ENCODE measurements at places on chromosomes 2 and 18. TPM values are rescaled to one million over a fixed set of nuclear protein-coding genes. Genes with fewer than 3 reads are reported as not detected.

DNA sequence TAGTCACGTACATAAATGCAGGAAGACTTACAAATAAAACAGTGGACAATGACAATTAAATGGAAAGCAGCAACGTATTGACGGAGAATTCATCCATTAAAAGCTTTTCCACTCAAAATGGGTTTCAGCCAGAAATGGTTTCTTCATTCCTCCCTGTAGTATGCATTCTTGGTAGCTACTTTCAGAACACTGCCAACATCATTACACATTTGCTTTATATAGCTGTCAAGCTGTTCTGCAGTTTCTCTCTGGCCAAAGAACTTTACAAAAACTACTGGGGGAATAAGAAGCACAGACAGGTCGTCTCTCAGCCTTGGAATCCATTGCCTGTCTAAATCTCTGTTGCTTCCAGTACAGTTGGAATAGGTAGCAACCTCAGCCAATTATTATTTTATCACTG lies 84.1 kb upstream of the NCKAP5 start:
- DNase-seq: no peak

The RAPH1 gene
- total RNA-seq: 51.0 TPM

GRCh38 chr2:46981662-46982350 lies 66.2 kb upstream of the MCFD2 start:
- DNase-seq: no peak

DNA sequence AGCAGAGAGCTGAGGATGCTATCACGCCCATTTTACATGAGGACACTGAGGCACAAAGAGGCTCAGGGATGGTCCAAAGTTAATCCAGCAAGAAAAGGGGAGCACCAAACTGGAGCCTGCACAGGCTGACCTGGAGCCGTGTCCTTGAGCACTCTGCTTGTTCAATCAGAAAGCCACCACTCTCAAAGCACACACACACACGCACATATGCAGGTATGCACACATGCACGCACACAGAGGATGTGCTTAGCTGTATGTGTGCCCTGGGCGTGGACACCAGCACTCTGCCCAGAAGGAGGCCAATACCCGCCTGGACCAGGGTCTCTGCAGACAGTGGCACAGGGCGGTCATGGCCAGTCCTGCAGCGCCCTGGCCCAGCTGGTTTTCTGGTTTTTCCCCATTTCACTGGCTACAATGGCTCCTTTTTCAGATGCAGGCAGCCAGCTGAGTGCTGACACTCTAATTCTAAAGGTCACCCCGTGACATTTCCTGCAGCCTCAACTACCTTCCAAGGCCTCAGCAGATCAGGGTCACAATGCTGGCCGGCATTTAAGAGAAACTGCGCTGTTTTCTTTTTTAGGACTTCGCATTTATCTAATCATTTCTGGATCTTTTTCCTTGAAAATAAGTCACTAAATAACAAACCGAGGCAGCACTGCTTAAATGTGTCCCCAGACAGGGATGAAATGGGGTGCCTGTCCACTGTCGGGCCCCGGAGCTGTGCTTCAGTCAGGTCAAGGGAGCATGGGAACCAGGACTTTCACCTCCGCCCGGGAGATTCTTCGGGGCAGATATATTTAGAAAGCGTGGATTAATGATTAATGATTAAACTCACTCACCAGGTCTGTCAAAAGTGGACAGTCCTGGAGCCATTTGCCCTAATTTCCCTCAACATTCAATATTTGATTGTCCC lies 104.5 kb downstream of the HDAC4 start:
- DNase-seq: no peak
